ENCODE measurements at places on chromosomes 7 and 10. TPM values are rescaled to one million over a fixed set of nuclear protein-coding genes. Genes with fewer than 3 reads are reported as not detected.
A peak's percentile ranks its signal among the peaks of the same experiment; 100 is the strongest.

DNA sequence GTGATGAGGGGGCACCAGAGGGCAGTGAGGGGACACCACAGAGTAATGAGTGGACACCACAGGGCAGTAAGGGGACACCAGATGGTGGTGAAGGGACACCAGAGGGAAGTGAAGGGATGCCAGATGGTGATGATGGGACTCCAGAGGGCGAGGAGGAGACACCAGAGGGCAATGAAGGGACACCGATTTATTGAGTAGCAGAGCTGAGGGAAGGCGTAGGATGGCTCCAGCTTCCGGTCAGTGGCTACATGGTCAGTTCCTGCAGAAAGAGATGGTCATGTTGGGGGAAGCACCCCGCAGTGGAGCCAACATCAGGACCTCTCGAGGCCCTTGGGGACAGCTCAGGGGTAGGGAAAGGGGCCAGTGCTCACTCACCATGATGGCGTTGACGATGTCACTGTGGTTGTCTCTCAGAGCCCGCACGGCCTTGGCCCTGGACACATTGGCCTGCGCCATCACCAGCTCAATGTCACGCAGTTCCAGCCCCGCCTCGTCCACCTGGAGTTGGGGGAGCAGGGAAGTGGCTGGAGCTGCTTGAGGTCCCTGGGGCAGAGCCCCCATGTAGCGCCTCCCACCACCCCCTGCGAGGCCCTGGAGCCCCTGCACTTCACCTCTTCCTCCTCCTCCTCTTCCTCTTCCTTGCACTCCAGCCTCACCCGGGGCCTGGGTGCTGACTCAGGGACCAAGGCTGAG lies 8.4 kb downstream of the NACAD start:
- H3K27ac ChIP-seq, result no peak overlapping the region
- no peaks in the 10 kb centered on the region for H3K27me3 ChIP-seq
- H3K36me3 ChIP-seq, result no peaks in the 10 kb centered on the region
- H3K4me3 ChIP-seq, result no peak overlapping the region

GRCh38 chr10:99731306-99732032 lies 458 bp downstream of the COX15 start:
- peak overlapping the region; percentile 40 for H3K27ac ChIP-seq
- H3K4me3 ChIP-seq, result peak overlapping the region; percentile 78
- DNase-seq, result no peak
- H3K27me3 ChIP-seq, result no peaks in the 10 kb centered on the region

DNA sequence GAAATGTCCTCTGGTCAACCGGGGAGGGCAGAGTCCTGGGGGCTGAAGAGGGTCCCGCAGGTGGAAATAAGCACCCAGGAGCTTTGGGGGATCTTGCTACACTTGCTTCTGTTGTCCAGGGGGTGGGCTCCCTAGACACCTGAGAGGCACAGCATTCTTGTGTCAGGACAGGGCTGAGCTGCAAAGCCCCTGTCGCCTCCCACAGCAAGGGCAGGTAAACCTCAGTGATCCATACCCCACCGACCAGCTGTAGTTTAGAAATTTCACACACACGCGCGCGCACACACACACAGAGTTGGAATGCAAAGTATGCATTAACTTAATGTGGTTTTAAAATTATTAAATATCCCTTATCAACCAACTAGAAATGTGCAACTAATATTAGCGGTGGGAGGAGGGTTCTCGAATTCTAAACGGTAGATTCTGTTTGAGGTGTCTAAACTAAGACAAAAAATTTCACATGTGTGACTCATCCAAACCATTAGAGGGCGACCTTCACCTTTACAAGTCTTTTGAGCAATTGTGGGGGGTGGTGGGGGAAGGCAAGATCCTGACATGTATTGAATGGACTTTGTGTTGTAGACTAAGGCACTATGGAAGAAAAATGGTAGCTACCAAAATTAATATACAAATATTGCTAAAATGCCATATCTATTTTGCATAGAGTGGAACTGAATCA lies 34.3 kb upstream of the PTF1A start:
- H3K27me3 ChIP-seq, result peaks cover 73% of the 10 kb centered on the region
- no peak overlapping the region for H3K27ac ChIP-seq
- peak overlapping the region; percentile 34 for H3K4me3 ChIP-seq
- no peaks in the 10 kb centered on the region for H3K4me1 ChIP-seq
- peak; percentile 74 for DNase-seq
- no peaks in the 10 kb centered on the region for H3K36me3 ChIP-seq

Gene SPDYE2B
- not detected for total RNA-seq

Gene NYAP1
- total RNA-seq, result 1.2 TPM

GRCh38 chr10:31528831-31529230 lies 209.8 kb downstream of the ZEB1 start:
- no peak for DNase-seq
- H3K4me1 ChIP-seq, result peaks cover 6% of the 10 kb centered on the region
- no peak overlapping the region for H3K27ac ChIP-seq
- H3K36me3 ChIP-seq, result no peaks in the 10 kb centered on the region
- no peaks in the 10 kb centered on the region for H3K27me3 ChIP-seq
- H3K4me3 ChIP-seq, result no peak overlapping the region

- H3K4me3 ChIP-seq, result no peak overlapping the region
- H3K36me3 ChIP-seq, result no peaks in the 10 kb centered on the region
- no peak for DNase-seq
- no peak overlapping the region for H3K27ac ChIP-seq
- peaks cover 26% of the 10 kb centered on the region for H3K27me3 ChIP-seq
Observed at GRCh38 chr7:112254156-112254555, 47.7 kb downstream of the ZNF277 start.

Gene SRI
- total RNA-seq, result 60.6 TPM

- no peaks in the 10 kb centered on the region for H3K27me3 ChIP-seq
- DNase-seq, result no peak
- H3K4me3 ChIP-seq, result no peak overlapping the region
- no peaks in the 10 kb centered on the region for H3K4me1 ChIP-seq
Observed at GRCh38 chr10:79381804-79382221, 34.5 kb downstream of the PPIF start.

Gene GLI3
- 33.0 TPM for total RNA-seq

GRCh38 chr7:121137580-121137979 lies 149.1 kb downstream of the CPED1 start:
- no peaks in the 10 kb centered on the region for H3K27me3 ChIP-seq
- no peak for DNase-seq
- H3K36me3 ChIP-seq, result no peaks in the 10 kb centered on the region
- no peaks in the 10 kb centered on the region for H3K4me1 ChIP-seq

Measured in neural progenitor cell (in vitro differentiated cells).